ENCODE measurements at places on chromosomes 2 and 18.

DNA sequence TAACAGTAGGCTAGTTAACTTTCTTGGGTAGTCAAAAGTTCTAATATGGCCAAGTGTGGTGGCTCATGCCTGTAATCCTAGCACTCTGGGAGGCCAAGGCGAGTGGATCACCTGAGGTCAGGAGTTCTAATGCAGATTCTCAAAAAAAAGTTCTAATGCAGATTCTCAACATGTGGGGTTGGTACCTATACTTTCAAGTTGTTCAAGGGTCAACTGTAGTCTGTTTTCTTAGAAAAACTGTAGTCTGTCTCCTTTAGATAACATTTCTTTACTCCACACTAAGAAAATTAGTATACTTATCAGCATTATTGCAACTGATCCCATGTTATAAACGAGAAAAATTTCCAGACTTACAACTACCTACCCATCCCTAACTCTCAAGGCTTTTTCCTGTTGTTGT is 16.6 kb downstream of the INO80D start:
- DNase-seq, result no peak

DNA sequence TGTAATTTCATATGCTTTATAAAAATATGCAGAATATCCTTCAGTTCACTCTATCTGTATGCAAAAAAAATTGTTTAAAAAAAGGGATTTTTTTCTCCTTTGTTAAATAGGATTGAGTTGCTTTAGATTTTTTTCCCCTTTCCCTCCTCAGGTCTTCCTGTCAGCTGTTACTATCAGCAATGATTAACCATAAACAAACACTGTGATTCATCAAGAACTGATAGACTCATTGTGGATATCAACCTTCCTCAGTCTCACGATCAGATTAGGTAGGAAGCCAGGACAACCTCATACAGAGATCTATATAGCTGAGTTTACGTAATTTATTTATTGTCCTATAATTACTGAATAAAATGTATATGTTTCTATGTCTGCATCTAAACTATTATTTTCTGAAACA is 2136.2 kb upstream of the CELF4 start:
- peak; percentile 77 for DNase-seq

DNA sequence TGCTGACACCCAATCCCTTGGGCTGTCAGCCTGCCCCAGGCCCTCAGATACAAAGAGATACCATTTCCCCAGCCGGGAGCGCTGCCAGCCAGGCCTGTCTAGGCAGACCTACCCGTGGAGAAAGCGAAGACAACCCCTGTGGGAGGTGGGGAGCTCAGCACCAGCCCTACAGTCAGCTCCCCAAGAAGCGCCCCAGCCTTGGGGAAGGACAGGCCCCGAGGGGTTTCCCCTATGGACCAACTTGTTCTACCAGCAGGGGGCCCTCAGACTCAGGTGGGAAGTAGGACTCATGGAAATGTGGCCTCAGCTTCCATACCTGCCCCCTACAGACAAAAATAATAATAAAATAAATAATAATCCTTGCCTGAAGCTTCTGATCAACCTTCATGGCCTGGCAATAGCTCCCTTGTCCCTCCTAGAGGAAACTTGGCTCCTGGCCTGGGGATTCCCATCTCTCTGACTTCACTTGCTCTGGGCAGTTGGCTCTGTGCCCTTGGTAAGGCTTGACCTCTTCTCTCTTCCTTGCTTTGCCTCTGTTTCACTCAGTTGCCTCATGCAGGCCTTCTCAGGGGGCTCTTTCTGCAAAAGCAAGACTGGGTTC is 7.0 kb downstream of the SLC35F6 start:
- DNase-seq, result no peak

DNA sequence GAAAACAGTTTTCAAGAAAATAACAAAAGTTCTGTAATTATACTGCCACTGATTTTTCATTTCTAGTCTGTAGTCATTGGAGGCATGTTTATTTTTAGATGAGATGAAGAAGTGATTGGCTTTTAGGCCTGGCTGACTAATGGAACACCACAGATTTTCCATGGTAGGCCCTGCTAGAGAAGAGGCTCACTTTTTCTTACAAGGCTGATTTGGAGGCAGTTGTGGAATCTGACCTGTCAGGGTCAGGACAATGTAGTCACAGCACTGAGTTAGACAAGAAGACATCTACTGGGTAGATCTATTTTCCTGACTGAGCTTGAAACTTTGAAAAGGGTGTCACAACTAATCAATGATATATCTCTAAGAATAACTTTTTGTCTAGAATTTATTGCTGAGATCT is 43.9 kb downstream of the KDM3A start:
- no peak for DNase-seq

DNA sequence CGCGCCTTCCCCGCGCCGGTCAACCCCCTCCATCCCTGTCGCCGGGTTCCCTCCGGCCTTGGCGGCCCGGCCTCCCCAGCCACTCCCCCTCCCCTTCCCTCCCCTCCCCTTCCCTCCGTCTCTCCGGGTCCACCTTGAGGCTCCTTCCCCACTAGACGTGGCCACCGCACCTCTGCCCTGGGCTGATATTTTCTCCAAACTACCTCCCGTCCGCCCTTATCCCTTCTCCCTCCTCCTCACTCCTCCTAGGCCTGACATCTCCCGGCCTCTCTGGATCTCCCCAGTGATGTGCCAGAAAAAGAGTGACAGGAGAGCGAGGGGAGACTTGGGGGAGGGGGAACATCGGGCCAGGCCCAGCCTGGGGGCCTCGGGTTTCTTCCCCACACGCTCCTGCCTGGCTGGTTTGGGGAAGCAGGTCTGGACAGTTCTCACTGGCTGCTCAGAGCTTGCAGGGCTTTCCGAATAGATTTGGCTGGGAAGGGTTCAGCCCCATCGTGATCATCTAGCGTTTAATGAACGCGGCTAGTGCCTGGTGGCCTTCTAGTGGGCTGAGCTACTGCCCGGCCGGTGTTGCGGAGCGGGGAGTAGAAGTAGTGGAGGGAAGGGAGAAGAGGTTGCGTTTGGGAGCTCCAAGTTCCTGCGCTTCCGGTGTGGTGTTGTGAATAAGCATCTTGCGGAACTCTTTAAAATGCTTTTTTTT is 641 bp downstream of the MAPRE3 start:
- DNase-seq, result peak; percentile 19

DNA sequence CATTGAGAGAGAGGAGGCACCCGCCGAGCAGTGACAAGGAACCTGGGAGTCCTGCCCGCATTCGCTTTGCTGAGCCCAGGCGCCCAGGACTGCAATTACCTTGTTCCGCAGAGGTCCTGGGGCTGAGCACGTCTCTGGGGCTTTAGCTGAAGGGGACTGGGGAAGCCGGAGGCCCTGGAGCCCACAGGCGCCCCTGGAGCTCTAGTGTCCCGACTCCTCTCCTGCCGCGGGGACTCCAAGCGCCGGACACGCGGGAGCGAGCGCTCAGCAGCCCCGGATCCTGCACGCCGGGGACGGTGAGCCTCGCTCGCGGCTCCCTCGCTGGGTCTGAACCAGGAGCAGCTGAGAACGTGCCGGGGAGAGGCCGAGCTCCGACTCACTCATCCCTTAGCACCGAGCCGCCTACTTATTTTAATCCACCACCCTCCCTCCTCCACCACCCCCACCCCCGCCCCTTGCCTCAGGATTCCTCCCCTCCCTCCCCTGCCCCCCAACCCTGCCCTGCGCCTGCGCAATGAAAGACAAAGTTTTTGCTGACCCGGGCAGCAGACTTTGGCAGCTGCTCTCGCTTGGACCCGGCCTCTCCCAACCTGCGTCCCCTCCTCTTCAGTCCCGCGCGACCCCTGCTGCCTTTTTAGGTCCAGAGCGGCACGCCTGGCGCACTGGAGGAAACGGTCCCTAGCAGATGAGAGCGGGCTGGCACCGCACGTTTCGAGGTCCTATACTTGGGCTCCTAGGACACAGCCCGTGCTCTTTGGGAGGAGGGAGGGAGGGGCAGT is at the start of gene OSR1:
Gene OSR1 (minus strand): TSS at position 382 of the 779 bp plus-strand sequence. CDS start 4,818 bp downstream, outside the sequence.
- DNase-seq, result peak; percentile 64

- no peak for DNase-seq
These were observed 83.2 kb downstream of the LAMA3 start for GRCh38 chr18:23772327-23773024.

- no peak for DNase-seq
These were observed 7.4 kb upstream of the NPC1 start for GRCh38 chr18:23593720-23594119.

DNA sequence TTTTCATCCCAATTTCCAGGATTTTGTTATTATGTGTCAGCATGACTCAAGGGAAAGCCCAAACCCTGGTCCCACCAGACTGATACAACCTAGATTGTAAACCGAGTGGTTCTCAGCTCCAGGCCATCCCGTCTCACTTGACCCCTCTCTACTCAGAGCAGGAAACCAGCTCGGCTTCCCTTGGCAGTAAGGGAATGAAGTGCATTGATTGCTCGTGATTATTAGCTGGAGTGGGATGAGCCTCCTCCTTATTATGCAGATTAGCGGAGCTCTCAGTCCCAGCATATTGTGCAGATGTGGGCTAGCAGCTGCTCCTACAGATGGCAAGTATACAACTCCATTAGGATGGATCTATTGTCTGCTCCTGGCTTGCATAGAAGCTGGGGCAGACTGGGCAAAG is 167.6 kb downstream of the LNPK start:
- no peak for DNase-seq

GRCh38 chr2:16130906-16131400 is 190.6 kb downstream of the MYCN start:
- DNase-seq, result peak; percentile 0

- no peak for DNase-seq
These were observed 1162.8 kb upstream of the ACVR2A start for GRCh38 chr2:146681991-146682390.

DNA sequence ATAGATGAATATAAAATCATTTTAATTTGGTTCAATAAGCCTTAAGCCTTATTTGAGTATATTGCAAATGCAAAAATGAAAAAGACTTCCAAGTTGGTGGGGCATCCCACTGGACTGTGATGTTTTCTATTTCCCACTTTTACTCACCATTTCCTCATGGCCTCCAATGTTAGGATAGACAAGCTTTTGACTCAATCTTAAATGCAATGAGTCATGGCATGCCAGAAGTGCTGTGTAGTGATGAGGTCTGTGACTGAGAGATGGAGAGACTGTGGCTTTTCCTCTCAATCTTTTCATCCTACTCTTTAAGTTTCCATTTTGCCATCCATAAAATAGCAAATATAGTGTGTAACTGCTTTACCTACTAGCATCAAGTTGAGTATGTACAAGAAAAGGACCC is 1401.2 kb upstream of the CELF4 start:
- no peak for DNase-seq

DNA sequence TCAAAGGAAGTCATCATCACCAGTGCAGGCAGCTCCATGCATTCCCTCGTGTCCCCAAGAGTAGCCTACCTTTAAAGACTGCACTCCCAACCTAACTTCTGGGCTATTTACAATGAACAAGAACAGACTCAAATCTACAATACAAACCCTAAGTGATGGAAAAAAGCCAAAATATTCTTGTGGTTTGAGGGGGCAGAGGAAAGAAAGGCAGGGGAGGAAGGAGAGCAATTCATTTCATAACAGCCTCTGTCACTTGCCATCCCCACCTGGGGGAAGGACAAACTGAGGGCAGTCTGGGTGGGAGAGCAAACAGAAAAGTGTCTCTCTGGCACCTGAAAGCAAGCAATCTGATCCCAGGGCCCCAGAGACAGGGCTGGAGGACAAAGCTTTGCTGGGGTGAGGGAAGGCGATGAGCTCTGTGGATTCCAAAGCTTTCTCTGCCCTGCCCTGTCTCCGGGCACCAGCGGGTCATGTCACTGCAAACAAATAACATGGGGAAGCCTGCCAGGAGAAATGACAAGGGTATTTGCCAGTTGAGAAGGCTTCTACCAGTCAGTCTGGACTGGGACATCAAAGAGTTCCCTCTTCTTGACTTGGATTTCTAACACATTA is 528.0 kb upstream of the TNP1 start:
- DNase-seq, result no peak

- no peak for DNase-seq
These were observed 2.2 kb downstream of the CBLN2 start for GRCh38 chr18:72541871-72542332.

GRCh38 chr2:10254373-10255188 is 48.1 kb upstream of the HPCAL1 start:
- no peak for DNase-seq

DNA sequence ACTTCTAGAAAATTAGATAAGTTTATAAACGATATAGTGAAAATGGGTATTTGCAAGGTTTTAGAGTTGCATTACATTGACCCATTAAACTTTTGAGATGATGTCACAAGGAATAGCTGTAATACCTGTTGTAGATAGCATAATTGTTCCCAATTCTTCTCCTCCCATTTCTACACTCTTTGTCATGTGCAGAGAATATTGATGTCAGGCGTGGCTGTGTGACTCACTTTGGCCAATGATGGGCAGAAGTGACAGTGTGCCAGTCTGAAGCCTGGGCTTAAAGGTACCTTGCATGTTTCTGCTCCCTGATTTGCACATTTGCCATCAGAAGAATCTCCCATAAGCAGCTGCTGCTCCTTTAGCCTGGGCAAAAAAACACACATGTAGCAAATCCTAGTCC is 26.9 kb upstream of the CCBE1 start:
- DNase-seq, result no peak

DNA sequence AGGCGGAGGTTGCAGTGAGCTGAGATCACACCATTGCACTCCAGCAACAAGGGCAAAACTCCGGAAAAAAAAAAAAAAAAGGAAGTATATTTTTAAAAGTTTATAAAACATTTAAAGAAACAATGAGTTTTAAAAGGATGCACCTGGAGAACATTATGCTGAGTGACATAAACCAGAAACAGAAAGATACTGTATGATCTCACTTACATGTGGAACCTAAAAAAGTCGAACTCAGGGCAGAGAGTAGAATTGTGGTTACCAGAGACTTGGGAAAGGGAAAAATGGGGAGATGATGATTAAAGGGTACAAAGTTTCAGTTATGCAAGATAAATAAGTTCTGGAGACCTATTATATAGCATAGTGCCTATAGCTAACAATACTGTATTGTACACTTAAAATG is 52.8 kb upstream of the RTN4 start:
- DNase-seq, result no peak

- no peak for DNase-seq
These were observed 183.2 kb upstream of the SMAD2 start for GRCh38 chr18:48113691-48114090.

- no peak for DNase-seq
These were observed 34.8 kb upstream of the KLHL29 start for GRCh38 chr2:23350041-23350791.

- no peak for DNase-seq
These were observed 138.1 kb downstream of the LRP1B start for GRCh38 chr2:141992695-141993094.

- DNase-seq, result no peak
These were observed 400.2 kb upstream of the MYT1L start for GRCh38 chr2:2731101-2731815.

- DNase-seq, result peak; percentile 76
These were observed 1.2 kb downstream of the REV1 start for GRCh38 chr2:99488539-99489062.

DNA sequence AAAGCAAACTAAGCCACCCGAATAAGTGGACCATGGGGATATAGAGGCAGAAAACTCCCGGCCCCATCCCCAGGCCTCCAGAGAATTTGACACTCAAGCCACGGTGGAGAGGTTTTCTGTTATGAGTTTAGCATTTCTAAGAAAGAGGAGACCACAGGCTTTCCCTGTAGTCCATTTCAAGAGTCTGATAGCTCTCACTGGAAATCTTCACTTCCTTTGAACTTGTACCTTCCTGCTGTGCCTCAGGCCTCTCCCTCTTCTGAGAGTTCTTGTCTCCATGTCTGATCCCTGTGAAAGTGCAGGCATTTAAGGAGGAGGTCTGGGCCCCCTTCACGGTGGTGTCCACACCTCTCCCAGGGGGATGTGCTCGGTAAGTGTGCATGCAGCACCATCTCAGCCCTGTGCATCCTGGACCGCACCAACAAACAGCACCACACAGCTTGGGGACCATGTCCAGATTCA is 113.7 kb downstream of the BCL2 start:
- no peak for DNase-seq

GRCh38 chr2:167475791-167476190 is 587.5 kb downstream of the XIRP2 start:
- DNase-seq, result no peak
